ENCODE measurements at places on chromosomes 7 and 10.

- DNase-seq: no peak
Observed at GRCh38 chr7:139523968-139524815, 707 bp downstream of the CLEC2L start.

DNA sequence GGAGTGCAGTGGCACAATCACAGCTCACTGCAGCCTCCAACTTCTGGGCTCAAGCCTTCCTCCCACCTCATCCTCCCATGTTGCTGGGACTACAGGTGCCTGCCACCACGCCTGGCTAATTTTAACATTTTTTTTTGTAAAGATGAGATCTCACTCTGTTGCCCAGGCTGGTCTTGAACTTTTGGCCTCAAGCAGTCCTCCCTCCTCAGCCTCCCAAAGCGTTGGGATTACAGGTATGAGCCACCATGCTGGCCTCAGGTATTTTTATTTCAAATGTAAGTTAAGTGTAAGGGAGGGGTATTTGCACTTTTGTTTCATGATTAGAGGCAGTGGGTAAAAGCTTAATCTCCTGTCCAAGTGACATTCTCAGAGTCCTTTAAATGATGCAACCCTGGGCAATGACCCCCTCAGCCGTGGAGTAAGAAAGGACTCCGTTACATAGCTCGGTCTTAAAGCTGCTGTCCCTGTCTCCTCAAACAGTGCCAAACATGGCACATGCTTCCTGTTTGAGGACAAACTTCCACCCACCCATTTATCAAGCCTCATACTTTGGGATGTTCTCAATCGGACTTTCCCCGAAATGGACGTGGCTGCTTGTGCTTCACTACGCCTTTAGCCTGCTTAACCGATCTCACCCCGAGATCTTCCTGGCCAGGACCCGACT is 296.1 kb downstream of the BAMBI start:
- DNase-seq: no peak

GRCh38 chr7:106285855-106286492 is 1.2 kb upstream of the NAMPT start:
- DNase-seq: no peak

DNA sequence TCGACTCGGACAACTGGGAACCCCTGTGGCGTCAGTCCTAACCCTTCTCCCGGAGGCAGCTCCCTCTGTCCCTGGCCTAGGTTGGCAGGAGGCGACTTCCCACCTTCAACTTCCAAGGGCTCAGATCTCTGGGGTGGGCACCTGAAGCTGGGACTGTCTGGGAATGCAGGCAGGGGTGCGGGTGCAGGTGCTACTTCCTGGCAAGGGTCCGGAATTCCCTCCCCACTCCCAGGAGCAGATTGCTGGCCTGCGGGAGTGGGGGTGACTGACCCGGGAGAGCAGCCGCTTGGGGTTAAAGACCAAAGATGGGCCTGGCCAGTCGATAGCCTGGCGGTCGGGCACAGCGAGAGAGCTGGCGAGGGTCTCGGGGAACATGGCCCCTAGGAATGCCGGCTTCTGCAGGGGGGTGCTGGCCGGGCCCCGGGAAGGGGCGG is 387 bp downstream of the EPHA1 start:
- no peak for DNase-seq

DNA sequence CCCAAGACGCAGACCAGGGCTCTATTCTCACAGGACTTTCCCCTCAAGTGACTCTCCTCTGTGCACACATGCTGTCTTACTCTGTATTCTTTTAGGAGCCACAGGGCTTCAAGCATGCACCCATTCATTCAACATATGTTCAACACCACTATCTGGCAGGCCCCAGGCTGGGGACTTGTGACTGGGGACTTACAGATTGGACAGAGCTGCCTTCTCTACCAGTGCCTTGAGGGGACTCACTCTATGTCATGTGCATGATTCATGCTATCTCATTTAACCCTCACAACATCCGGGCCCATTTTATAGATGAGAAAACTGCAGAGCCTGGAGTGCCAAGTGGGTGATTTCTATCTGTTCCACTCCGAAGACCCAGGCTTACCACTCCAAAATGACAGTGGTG is 34.3 kb downstream of the MYL10 start:
- DNase-seq: no peak

DNA sequence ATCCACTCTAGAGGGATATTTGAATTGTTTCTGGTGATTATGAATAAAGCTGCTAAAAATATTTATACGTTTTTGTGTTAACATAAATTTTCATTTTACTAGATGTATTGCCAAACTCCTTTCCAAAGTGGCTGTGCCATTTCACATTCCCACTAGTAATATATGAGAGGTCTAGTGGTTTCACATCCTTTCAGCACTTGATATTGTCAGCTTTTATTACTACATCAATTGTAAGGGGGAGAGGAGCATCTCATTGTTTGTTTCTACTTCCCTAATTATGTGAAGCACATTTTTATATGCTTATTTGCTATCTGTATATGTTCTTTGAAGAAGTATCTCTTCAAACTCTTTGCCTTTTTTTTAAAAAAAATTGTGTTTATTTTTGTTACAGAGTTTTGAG is 184.5 kb downstream of the ADK start:
- DNase-seq: no peak

DNA sequence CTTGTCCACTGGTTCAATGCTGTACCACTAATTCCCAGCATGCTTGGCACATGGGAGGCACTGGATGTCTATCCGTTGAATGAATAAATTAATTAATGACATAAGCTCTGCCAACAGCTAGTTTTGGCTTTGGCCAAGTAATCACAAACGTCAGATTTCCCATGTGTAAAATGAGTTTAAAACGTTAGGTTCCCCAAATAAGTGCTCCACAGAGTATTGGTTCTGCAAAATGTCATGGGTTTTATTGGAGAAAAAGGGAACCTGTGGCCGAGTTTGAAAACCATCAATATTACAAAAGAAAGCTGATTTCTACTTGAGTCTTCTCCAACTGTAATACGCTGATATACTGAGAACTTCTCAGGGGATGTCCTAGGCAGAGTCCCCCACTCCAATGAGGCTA is 23.2 kb downstream of the ELMO1 start:
- no peak for DNase-seq

DNA sequence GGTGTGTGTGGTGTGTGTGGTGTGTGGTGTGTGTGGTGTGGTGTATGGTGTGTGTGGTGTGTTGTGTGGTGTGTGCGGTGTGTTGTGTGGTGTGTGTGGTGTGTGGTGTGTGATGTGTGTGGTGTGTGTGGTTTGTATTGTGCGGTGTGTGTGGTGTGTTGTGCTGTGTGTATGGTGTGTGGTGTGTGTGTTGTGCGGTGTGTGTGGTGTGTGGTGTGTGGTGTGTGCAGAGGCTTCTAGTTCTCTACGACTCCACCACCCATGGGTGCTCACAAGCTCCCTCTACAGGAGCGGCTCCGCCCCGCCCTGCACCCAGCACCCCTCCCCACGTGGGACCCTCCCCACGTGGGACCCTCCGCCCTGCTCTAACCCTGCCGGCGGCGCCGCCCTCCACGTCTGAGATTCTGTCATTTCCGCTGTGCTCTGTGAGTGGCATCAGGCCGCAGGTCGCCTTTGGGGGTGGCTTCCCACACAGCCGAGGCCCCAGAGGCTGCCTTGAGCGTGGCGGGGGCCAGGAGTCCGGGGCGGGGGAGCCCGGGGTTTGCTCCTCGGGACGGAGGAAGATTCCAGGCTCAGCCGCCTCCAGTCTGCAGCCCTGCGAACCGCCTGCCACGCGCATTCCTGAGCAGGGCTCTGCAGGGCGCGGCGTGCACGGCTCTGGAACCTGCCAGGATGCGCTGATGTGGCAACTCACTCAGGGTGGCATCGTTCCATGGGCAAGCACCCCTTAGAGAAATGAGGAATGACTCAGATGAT is 37.0 kb upstream of the DNAJB6 start:
- no peak for DNase-seq

DNA sequence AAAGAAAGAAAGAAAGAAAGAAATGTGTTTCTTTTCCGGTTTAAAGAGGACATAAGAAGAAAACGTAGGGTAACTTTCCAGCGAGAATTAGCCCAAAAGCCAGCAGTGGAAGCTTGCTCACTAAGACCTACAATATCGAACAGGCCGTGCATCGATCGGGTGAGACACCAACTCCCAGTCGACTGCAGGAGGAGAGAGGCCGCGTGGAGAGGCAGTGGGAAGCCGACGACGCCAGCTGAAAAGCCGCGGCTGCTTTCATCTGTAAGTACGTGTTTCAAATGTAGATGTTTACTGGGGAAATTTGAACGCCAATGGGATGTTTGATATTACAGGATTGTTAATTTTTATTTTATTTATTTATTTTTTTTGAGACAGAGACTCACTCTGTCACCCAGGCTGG is 28.6 kb upstream of the GIMAP8 start:
- no peak for DNase-seq

- DNase-seq: no peak
Observed at GRCh38 chr10:36499693-36500092, 625.7 kb upstream of the ANKRD30A start.

GRCh38 chr7:123573341-123573740 is 15.7 kb upstream of the NDUFA5 start:
- DNase-seq: no peak

DNA sequence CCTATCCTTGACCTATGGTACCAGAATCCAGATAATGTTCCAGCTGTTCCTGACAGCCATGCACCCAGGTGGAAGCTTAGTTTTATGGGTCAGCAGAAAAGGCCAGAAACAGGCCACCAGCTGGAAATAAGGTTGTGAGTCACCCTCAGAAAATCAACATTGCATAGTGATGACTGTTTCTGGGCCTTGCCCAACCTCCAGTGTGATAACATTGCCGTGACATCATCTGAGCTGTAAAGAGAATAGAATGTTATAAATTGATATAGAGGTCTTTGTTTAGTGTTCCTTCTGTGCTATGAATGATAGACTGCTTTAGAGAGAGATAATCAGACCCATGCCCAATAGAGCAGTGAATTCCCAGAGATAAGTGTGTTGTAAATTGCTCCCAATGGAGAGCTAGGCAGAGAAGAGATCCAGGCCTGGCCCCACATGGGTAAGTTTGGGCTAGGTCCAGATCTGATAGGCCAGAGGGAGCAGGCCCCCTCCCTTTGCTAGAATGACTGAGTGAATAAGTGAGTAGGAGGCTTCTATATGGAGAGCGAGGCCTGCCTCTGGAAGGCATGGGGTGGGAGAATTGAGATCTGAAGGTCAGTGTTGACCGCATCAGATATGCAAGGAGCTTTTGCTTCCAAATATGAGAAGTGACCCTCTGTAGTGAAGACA is 14.2 kb upstream of the HPS1 start:
- DNase-seq: no peak

DNA sequence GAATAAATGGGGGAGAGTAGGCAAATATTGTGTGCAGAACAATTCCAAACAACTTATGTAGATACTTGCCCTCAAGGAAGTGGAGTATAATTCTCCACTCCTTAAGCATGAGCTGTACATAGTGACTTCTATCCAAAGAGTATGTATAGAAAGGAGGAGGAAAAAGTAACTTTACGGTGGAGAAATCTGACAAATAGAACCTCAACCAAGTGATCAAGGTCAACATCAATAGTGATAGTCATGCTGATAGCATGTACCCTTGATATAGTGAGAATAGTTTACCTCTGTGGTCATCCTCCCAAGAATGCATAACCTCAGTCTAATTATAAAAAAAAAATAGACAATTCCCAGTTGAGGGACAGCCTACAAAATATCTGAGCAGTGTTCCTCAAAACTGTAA is 89.1 kb upstream of the NANOS1 start:
- no peak for DNase-seq

DNA sequence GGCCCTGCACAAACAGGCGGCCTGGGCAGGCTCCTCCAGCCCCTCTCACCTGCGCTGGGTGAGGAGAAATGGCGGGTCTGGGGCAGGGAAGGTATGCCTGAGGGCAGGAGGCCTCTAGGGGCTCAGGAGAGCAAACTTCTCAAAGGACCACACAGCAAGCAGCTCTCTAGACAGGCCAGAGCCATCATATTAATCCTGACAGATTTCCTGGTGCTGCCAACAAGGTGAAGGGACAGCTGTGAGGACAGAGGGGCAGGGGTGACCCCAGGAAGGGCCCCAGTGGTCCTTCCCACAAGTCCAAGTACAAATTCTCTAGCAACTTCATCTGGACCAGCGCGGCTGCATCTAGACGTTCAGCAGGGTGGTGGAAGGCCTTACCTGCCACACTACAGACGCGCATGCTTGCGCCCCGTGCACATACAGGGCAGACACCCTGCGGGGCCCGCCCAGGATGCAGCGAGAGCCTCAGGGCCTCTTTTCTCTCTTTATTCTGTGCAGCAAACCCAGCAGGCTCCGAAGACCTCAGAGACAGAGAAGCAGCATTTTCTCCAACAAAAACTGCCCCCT is 62.1 kb downstream of the ZRANB1 start:
- DNase-seq: no peak

DNA sequence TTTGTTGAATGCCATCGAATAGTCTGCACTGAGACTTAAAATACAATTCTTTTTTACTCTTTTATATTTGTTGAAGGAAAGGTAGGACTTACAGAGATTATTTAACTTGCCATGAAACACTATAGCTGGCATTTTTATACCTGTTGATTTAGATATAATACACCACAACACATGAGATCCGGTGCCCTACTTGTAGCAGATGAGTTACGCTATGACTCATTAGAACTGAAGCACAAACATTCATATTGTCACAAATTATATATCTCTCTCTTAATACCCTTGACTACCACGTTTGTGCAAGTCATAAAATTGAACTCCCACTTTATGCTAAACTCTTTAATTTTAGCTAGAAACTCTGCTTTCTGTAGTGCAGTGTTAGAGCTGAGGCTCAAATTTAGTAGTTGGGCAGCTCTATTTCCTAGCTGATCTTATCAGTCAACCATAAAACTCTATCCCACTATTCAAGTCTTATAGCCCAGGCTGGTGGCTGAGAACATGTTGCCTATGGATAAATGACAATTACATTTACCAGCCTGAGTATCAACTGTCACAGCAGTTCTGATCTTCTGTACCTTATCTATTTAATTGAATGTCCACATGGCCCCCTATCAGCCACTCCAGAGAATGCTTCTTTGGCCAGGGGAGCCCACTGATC is 137.4 kb upstream of the SEMA3D start:
- no peak for DNase-seq

DNA sequence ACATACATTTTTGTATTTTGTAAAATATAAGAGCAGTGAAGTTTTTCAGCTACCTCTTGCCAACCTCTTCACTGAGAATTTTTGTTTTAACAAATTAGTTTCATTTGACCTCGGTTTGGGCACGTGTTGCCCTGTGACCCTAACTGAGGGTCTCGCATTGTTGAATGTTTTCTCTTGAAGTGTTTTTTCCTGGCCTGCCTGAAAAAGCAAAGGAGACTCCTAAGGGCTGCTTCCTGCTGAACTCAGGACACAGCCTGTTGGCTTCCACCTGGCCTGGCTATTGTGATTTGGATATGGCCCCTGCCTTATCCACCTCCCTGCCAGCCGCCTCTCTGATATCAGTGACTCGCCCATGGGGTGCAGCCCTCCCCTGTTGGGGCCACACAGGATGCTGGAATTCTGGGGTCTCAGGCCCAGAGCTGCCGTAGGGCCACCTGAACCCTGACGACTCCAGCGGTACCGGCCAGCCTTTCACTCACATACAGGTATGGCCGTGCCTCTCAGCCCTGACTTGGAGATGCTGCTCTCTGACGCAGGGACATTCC is 58.8 kb upstream of the AQP1 start:
- no peak for DNase-seq

- no peak for DNase-seq
Observed at GRCh38 chr10:4767033-4767814, 58.8 kb upstream of the AKR1E2 start.

GRCh38 chr7:16644157-16644556 is 1.4 kb downstream of the ANKMY2 start:
- DNase-seq: no peak

Data from NCI-H2171 (cell line).